ENCODE measurements at places on chromosomes 2 and 18. TPM values are rescaled to one million over a fixed set of nuclear protein-coding genes. Genes with fewer than 3 reads are reported as not detected.

Gene GTF2A1L
- total RNA-seq, result not detected

Gene TAF4B
- 5.6 TPM for total RNA-seq

DNA sequence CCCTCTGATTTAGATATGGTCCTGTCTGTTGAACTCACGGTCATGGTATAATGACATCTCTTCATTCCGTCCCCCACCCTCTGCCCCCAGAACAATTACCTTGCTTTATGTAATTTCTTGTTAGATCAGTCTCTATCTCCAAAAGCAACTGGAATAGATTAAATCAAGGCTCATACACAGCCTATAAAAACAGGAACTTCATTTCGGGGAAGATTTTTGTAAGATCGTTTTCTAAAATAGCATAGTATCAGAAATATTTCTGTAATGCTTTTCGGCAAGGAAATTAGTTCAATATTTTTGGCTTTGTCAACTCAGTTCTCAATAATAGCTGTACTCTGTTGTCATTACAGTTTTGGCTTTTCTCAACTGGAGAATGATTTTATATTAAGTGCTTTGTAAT lies 157.2 kb downstream of the FMNL2 start:
- DNase-seq, result no peak
- no peaks in the 10 kb centered on the region for H3K4me1 ChIP-seq

Gene AGXT
- total RNA-seq, result not detected

DNA sequence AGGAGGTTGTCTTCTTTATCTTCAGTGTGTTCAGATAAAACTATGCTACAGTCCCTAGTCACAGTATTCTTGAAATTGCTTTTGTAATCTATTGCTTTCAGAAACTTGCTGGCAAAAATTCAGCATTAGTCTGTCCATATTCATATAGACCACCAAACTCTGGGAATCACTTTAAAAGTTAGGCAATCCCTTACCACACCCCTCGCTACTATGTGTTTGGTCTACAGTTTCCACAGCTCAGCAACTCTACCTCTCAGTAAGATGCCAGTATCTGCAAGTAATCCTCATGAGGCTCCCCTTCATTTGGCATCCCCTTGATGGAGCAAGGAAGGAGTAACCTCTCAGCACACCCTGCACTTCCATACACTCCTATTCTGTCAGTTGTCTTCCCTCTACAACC lies 1706.6 kb upstream of the CELF4 start:
- no peaks in the 10 kb centered on the region for H3K36me3 ChIP-seq
- no peaks in the 10 kb centered on the region for H3K4me1 ChIP-seq
- DNase-seq, result no peak
- no peaks in the 10 kb centered on the region for H3K27me3 ChIP-seq
- no peak overlapping the region for H3K27ac ChIP-seq

Gene TUBA3D
- total RNA-seq, result 0.76 TPM

DNA sequence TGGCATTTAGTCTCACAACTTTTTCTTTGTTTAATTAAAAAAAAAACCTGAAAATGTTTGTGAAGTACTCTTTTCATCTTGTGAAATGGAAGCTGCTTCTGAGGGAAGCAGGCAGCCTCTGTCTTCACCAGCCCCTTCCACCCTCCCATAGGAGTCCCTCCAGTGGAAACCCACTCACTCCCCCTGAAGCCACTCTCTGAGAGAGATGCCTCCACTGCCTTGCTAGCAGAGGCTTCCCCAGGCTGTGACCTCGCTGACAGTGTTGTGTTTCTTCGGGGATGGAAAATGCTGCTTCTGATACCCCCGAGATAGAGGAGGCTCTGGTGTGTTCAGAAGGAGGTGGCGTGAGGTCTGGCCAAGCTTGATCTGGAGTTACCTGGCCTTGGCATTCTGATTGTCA lies 59.9 kb downstream of the SH3RF3 start:
- H3K27me3 ChIP-seq, result no peaks in the 10 kb centered on the region
- DNase-seq, result no peak

Gene SLC40A1
- total RNA-seq, result 170 TPM

Gene DLGAP1
- total RNA-seq, result 1.6 TPM

DNA sequence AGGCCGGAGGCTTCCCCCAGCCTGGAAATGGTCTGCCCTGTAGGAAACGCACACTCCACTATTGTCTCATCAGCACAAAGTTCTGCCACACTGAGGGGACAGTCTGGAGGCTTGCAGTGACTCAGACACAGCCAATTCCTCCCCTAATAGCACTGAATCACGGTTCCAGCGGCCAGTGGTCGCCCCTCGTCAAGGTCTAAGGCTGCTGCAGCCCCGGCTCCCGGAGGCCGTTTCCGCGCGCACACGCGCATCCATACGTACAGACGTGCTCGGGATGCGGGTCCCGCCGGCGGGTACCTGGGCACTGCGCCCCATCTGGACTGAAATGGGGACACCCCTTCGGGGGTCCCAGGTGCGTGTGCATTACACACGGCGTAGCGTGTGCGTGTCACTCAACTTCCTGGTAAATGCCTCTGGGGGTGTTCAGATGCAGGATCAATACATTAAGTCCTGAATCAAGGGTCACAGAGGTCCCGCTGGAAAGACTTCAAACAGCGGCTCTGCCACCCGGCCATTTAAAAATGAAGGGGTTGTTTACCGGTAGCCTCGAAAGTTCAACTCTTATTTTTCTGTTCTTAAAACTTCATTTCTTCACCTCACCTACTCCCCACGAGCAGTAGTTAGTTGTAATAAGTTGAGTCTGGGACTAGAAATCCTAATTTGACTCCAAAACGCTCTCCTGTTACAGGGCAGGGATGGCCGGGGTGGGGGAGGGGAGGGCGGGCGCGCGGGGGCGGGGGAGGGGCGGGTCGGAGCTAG lies 572 bp upstream of the ZNF516 start:
- no peaks in the 10 kb centered on the region for H3K4me1 ChIP-seq
- peak overlapping the region; percentile 91 for H3K27ac ChIP-seq
- peak overlapping the region; percentile 94 for H3K4me3 ChIP-seq
- H3K27me3 ChIP-seq, result no peaks in the 10 kb centered on the region
- no peak for DNase-seq

DNA sequence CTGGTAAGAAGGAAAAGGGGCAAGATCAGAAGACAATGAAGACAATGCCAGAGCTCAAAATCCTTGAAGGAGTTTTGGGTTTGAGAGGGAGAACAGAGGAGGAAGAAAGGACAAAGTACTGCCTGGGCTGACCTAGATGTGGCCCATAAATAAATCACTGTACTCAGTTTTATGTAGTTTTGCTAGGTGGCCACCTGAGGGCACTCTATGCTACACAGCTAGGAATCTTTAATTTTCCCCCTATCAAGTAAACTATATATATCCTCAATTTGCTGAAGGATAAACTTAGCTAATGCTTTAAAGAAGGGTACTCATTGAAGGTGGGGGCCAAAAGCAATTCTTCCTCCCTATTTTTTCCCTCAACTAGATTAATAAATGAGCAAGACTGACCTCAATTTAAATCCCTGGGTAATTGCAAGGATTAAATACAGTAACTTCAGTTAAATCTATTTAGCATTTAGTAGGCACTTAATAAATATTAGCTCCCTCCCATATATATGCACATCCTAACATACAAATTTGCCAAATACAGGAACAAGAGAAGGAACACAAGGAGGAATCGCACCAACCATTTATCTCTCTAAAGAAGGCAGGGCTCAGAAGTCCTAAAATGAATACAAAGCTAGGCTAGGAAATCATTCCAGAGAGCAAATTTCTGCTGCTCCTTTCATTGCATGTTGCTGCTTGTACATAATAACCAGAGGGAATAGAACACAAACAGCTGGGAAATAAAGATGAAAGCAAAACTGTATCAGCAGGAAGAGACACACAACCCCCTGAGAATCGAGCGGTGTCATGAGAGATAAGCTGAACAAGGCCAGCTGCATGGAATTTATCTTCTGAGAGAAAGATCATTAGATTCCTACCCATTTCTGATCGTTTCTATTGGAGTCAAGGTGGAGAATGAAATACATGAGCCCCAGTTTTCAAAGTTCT lies 540.1 kb downstream of the NRXN1 start:
- H3K36me3 ChIP-seq, result no peaks in the 10 kb centered on the region
- no peaks in the 10 kb centered on the region for H3K4me1 ChIP-seq
- H3K27ac ChIP-seq, result no peak overlapping the region
- DNase-seq, result no peak
- H3K27me3 ChIP-seq, result no peaks in the 10 kb centered on the region

- H3K4me1 ChIP-seq, result no peaks in the 10 kb centered on the region
- H3K4me3 ChIP-seq, result no peak overlapping the region
- DNase-seq, result no peak
- no peak overlapping the region for H3K27ac ChIP-seq
- no peaks in the 10 kb centered on the region for H3K27me3 ChIP-seq
These were observed 32.7 kb downstream of the NLRC4 start for GRCh38 chr2:32231959-32232358.

GRCh38 chr2:73895473-73895872 lies 2.7 kb downstream of the ACTG2 start:
- H3K27ac ChIP-seq, result no peak overlapping the region
- no peaks in the 10 kb centered on the region for H3K4me1 ChIP-seq
- no peak for DNase-seq
- no peaks in the 10 kb centered on the region for H3K27me3 ChIP-seq
- H3K4me3 ChIP-seq, result no peak overlapping the region
- H3K36me3 ChIP-seq, result no peaks in the 10 kb centered on the region

Gene RPRM
- total RNA-seq, result 0.85 TPM

Gene TOGARAM2
- 1.1 TPM for total RNA-seq

GRCh38 chr2:240737958-240738357 lies 46.3 kb downstream of the AQP12A start:
- DNase-seq, result no peak
- no peaks in the 10 kb centered on the region for H3K27me3 ChIP-seq
- no peaks in the 10 kb centered on the region for H3K4me1 ChIP-seq
- H3K36me3 ChIP-seq, result no peaks in the 10 kb centered on the region

Gene TTR
- not detected for total RNA-seq

GRCh38 chr2:171157109-171157500 lies 3.6 kb downstream of the TLK1 start:
- peaks cover 28% of the 10 kb centered on the region for H3K4me1 ChIP-seq
- H3K36me3 ChIP-seq, result no peaks in the 10 kb centered on the region
- H3K27ac ChIP-seq, result no peak overlapping the region

DNA sequence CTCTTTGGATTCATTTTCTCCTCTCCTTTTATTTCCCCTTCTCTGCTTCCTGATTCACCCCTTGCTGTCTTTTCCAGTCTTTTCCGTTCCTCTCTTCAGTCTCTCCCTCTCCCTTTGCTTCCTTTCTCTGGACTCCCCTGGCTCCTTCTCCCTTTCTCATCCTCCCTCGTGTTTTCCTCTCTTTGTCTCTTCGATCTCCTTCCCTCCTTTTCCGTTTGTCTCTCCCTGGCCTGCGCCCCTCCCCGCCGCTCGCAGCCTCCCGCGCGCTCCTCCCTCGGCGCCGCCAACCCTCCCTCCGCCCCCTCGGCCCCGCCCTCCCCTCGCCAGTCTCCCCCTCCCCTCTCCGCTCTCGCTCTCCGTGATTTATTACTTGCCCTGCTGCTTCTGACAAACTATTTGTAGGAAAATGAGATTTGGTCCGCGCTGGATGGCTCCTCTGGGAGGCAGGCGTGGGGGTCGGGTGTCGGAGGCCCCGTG lies 46.0 kb upstream of the PAX8 start:
- no peaks in the 10 kb centered on the region for H3K4me1 ChIP-seq
- H3K27ac ChIP-seq, result no peak overlapping the region
- no peaks in the 10 kb centered on the region for H3K36me3 ChIP-seq
- DNase-seq, result peak; percentile 52
- no peaks in the 10 kb centered on the region for H3K27me3 ChIP-seq

DNA sequence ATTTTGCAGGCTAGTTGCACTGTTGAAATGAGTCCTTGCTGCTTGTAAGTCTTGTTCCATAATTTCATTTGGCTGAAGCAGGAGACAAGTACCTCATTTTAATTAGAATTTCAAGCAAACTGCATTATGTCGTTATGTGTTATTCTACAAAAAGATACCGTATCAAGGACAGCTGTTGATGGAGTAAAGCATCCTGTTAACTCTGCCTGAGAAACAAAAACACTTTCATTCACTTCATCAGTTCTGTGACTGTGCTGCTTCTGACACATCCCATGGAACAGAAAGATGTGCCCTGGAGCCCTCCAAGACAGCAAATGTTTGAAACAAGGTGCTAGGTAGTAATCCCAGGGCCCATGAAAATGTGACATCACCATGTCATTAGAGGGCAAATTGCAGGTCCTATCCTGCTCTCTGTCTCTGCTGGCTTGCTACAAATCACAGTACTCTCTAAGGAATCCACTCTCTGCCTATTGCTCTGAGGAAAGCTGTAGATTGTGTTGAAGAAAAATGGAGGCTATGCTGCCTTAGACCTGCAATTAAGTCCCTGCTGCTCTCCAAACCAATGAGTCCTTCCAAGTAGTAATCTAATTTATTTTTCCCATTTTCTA lies 209.7 kb upstream of the PARD3B start:
- H3K27me3 ChIP-seq, result no peaks in the 10 kb centered on the region
- H3K4me1 ChIP-seq, result no peaks in the 10 kb centered on the region
- no peak overlapping the region for H3K4me3 ChIP-seq

DNA sequence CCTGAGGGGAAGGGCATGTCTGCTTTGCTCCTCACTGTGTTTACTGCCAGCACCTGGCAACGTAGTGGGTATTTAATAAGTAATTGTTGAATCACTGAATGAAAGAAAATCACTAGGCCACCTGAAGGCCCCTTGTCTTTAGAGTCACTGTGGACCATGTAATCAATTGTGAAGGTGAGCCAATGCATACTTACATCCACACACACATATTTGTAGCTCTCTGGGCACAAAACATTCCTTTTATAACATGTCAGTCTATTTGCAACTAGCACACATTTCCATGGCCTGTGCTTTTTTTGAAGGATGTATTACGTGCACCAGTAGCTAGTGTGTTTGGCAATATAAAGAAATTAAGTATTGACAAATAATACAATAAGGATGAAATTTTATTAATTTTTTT lies 11.2 kb downstream of the ATP8B1 start:
- no peak for DNase-seq
- no peak overlapping the region for H3K27ac ChIP-seq
- no peak overlapping the region for H3K4me3 ChIP-seq

DNA sequence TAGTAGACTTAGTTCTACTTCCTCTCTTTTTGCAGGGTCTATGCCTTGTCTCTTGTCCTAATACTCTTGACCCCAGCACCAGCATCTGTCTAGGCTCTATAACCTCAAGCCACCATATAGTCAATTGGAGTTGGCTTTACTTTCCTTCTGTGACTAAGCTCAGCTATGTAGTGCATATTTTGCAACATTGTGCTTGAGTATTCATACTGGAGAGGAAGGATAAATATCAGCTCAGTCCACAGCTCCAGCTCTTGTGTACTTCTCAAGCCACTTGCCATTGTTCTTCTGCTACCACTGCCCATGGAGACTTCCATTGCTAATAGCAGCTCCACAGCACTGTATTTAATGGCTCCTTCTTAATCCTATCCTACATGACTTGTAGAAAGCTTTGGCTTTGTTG lies 35.5 kb upstream of the CD28 start:
- no peaks in the 10 kb centered on the region for H3K36me3 ChIP-seq
- no peak overlapping the region for H3K4me3 ChIP-seq
- no peak overlapping the region for H3K27ac ChIP-seq
